Head of caudate nucleus (tissue), 42 donors: ENCODE measurements at places on chromosomes 16 and 17.

DNA sequence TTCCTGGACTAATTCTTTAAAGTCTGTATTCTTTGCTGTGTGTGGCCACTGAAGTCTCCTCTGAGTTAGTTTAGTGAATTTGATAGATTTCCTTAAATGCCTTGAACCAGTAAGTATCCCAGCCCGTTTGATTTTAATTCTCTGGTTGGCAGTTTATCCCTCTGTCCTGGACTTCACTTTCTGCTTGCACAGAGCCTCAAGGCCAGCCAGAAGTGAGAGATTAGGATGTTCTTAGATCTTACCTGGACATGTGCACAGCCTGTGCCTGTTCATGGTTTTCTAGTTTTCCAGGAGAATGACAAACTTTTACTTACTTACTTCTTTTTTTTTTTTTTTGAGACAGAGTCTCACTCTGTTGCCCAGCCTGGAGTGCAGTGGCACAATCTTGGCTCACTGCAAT lies 10.8 kb upstream of the SLC38A7 start:
- DNase-seq: no peak

DNA sequence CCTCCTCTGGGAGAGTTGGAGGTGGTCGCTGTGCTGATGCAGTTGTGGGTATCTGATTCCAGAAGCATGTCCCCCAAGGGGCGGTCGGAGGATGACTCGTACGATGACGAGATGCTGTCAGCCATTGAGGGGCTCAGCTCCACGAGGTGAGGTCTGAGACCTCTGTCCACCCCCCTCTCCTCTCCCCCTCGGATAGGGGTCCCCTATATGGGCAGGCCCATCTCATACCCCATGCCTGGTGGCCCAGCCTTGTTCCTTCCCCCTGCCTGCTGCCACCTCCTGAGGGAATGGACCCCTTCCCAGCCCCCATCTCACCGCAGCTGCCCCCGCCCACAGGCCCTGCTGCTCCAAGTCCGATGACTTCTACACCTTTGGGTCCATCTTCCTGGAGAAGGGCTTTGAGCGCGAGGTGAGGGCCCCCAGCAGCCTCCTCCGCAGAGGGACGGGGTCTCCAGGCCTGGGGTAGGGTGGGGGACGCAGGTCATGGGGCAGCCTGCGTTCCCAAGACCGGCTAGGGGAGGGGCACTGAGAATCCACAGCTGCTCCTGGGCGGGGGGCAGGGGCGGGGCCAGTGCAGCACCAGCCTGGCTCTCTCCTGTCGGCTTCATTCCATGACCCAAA lies 39.2 kb downstream of the ADCY7 start:
- DNase-seq: no peak

DNA sequence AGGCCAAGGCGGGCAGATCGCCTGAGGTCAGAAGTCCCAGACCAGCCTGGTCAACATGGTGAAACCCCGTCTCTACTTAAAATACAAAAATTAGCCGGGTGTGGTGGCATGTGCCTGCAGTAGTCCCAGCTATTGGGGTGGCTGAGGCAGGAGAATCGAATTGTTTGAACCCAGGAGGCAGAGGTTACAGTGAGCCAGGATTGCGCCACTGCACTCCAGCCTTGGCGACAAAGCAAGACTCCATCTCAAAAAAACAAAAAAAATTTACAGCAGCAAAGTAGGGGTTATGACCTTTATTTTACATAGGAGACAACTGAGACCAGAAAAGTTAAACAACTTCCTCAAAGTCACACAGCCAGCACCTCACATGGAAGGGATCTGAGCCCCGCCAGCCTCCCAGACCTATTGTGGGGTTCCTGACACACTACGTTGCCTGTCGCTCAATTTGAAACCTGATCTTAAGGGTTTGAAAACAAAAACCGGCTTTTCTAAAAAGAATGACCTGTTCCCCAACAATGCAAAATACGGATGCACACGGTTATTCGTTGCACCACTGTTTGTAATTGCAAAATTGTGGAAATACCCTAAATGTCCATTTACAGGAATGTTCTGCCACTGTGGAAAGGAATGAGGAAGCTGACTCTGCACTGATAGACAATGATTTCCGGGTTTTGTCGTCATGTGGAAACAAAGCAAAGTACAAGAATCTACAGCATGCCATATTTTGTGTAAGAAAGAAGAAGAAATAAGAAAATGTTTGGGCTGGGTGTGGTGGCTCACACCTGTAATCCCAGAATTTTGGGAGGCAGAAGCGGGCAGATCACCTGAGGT lies 77.2 kb downstream of the CNGB1 start:
- DNase-seq: no peak

GRCh38 chr17:44438636-44439035 lies 49.2 kb upstream of the ITGA2B start:
- DNase-seq: no peak

DNA sequence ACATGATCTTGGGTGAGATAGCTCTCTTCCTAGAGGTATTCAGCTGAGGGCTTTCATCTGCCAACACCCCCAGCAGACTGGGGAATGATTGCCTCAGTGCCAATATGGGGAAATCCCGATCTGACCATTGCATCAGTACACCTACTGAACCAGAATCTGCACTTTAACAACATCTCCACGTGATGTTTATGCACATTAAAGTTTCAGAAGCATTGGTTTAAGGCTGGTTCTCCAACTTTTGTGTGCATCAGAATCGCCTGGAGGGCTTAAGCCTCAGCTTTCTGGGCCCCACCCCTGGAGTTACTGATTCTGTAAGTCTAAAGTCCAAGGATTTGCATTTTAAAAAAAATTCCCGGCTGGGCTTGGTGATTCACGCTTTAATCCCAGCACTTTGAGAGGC lies 123.6 kb upstream of the MED13 start:
- no peak for DNase-seq

GRCh38 chr17:36069136-36069535 lies 5.1 kb downstream of the CCL18 start:
- no peak for DNase-seq

GRCh38 chr17:59347975-59348391 lies 16.5 kb downstream of the YPEL2 start:
- DNase-seq: no peak

GRCh38 chr16:25035494-25036405 lies 20.6 kb upstream of the ARHGAP17 start:
- no peak for DNase-seq

DNA sequence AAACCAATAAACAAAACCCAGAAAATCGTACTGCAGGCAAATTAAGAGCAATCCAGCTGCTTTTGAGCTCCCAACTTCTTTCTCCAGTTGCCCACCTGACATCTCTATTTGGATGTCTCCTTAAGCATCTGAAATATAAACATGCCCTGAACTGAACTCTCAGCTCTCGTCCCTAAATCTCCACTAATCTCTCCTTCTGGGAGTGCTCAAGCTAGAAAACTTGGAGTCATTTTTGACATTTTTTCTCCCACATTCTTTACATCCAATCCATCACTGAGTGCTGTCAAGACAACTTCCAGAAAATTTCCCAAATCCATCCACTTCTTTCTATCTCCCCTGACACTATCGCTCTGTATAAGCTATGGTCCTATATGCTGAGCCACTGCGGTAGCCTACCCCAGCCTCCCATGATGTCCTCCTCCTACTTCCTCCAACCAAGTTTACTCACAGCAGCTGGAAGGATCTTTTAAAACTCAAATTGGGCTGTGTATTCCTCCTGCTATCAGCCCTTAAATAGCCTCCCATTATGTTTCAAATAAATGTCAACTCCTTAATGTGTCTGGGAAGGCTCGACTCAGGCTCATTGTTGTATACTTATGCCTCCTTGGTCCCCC lies 53.1 kb downstream of the HS3ST3B1 start:
- DNase-seq: no peak

- DNase-seq: no peak
Observed at GRCh38 chr16:4314532-4315185, 1.2 kb upstream of the GLIS2 start.

GRCh38 chr17:79065105-79065670 lies 9.4 kb upstream of the ENGASE start:
- DNase-seq: peak; percentile 66
